ENCODE measurements at places on chromosomes 5 and 9.

DNA sequence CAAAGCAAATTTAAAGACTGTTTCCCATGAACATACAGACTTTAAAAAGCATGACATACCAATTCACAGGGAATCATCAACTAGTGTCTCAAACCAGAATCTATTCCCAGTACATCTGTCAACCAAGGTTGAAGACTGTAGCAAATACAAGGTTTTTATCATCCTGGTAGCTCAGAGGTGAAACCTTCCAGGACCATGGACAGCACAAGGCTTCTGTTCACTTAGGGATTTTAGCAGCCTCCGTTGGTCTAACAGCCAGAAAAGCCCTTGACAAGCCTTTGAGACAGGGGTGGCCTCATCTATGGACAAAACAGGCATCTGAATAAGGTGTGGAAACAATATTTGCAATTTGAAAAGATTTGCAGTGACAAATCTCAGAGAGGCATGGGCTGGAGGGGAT is 119.0 kb downstream of the TRIM32 start:
- peak; percentile 34 for DNase-seq

GRCh38 chr9:81264516-81264915 is 424.8 kb downstream of the TLE1 start:
- DNase-seq, result no peak

- peak; percentile 85 for DNase-seq
Measured at GRCh38 chr9:130433168-130433946, 11.4 kb upstream of the ASS1 start.

DNA sequence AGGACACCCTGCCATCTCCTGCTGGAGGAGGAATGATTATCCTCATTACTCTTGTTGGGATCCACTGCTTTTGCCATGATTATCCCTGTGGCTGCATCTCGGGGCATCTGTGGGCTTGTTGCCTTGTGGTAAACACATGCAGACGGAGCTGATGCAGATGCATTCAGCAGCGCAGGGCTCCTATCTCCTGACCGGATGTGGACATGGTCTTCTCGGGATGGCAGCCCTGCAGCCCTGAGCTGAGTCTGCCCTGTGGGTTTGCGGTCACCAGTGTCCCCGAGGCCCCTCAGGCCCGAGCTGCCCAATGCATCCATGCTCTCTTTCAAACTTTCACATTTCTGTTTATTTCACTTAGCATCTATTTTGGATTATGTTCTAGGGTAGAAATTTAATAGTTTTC is 250.4 kb upstream of the IRX1 start:
- no peak for DNase-seq

DNA sequence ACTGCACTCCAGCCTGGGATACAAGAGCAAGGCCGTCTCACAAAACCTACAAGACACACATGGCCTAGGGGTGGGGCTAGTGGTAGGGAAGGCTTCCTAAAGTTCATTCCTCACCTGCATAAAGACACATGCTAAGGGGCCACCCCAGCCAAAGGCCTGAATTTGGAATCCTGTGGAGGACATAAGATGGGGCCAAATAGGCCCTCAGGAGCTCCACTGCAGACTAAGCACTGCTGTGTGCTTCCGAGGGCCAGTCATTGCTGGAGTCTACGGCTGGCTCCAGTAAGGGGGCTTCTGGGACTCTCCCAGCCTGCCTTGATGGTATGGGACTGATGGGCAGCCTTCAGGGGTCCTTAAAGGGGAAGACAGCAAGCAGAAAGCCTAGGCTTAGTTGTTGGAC is 5.7 kb downstream of the NOP16 start:
- no peak for DNase-seq

- DNase-seq, result no peak
Measured at GRCh38 chr9:77710965-77711648, 63.0 kb upstream of the GNA14 start.

GRCh38 chr9:128150594-128151308 is 1.5 kb downstream of the LCN2 start:
- DNase-seq, result no peak

GRCh38 chr5:1054018-1054798 is 45.6 kb downstream of the NKD2 start:
- DNase-seq, result no peak

GRCh38 chr5:153624451-153624765 is 133.9 kb downstream of the GRIA1 start:
- no peak for DNase-seq

DNA sequence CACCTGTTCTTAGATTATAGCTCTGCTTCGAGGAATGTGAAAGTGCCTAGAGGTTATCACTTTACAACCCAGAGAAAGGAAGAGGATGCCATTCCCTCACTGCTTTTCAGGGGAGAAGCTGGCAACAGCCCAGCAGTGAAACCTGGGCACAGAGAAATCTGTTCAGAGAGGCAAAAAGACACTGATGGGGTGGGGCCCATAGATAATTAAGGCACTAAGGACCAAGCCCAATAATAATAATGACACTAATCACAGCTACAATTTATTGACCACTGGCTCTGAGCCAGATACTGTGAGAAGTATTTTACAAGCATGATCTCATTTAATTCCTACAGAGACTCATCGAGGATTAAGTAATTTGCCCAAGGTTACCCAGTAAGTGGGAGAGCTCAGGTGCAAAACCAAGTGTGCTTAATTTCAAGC is 168.3 kb downstream of the PIK3R1 start:
- no peak for DNase-seq

GRCh38 chr5:166493612-166494011 is 1797.8 kb upstream of the WWC1 start:
- no peak for DNase-seq

GRCh38 chr9:98365227-98365669 is 109.8 kb upstream of the TBC1D2 start:
- no peak for DNase-seq

GRCh38 chr5:35777358-35778087 is 79.2 kb upstream of the IL7R start:
- peak; percentile 57 for DNase-seq

DNA sequence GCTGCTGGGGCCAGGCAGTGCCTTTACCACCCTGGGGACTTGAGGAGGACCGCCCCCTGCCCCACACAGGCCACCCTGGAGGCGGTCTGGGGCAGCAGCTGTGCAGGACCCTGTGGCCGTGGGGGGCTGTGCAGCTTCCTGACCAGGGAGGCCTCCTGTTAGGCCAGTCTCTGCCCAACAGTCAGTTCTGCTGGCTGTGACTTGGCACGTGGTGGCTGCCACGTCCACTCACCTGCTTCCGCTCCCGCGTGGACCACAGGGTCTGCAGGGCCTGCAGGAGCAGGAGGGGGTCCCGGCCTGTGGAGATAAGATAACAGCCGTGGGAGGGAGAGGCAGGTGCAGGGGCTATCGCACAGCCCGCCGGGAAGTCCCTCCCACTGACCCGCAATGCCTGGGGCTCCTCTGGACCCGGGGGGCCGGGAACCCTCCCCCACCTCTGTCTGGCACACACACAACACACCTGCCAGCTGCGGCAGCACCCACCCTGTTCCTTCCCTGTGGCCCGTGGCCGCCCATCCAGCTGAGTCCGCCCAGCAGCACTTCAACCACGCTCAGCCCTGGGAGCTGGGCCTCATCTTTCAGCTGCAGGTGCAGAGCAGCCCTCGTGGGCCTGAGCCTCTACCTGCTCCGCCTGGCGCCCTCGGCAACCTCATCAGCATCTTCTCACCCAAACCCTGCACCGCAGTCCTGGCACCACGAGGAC is 39.7 kb downstream of the EXD3 start:
- DNase-seq, result no peak

- DNase-seq, result no peak
Measured at GRCh38 chr9:131179561-131180219, 54.3 kb downstream of the NUP214 start.

DNA sequence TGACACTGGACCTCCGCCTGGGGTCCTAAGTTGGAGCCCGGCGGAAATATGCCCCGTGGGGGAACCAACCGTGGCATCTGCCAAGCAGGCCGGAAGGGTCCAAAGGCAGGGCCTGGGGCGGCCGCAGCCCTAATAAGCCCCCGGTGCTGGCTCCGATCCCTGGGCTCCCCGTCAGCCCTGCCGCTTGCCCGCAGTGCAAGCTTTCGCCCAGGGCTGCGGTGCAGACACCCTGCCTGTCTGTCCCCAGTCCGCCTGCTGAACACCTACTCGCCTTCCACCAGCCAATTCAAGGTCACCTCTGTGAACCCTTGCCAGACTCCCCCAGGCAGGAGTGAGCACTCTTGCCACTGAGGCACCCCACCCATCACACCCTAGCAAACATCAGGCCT is 502 bp upstream of the PTGR1 start:
- DNase-seq, result no peak

DNA sequence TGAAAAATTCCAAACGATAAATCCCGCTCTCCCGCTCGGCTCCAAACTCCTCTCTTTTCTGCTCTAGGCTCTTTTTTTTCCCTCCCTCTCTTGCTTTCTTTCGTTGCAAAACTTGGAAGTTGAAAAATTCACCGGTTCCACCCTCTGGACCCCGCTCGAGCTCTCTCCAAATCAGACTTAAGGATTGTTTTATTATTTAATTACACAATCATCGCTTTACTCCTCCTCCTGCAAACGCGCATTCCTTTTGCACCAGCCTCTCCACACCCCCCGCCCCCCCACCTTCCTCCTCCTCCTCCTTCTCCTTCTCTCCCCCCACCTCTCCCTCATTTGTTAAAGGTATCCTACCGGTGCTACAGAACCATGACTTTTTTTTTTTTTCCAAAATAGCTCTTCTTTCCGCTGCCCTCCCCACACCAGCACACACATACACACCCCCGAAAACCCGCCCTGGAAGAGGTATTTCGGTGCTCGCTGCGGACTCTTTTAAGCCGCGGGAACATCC is 535 bp upstream of the NFIB start:
- DNase-seq, result peak; percentile 89

DNA sequence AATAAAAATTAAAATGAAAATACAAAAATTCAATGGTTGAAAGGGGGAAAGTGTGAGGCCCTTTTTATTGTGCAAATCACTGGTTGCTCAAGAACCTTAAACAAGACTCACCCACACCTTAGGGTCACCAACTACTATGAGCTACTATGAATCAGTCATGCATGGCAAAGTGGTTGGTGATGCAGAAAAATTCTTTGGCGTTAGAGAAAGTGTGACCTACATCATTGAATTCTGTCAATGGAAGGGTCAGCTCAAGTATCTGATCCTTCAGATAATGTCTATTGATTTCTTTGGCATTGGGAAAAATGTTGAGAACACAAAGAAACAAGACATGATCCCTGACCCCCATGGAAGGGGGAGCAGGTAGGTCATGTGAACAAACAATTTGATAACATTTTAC is 149.7 kb upstream of the ADCY2 start:
- no peak for DNase-seq

GRCh38 chr5:66249920-66250319 is 105.8 kb downstream of the SREK1 start:
- no peak for DNase-seq

DNA sequence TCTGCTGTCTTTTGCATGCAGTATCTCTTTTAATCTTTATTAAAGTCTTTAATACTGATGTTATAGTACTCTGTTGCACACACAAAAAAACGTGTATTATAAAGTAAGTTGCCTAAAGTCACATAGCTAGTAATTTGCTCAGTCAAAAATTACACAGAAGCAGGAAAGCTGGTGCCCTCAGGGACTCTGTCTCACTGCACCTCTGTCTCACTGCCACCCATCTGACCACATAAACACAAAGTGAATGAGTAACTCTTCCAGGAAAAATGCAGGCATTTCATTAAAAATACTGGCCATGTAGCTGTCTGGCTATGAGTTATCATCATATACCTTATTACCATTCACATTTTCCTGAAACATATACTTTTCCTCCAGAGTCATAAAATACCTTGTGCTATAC is 591.7 kb downstream of the CSNK1G3 start:
- DNase-seq, result no peak

DNA sequence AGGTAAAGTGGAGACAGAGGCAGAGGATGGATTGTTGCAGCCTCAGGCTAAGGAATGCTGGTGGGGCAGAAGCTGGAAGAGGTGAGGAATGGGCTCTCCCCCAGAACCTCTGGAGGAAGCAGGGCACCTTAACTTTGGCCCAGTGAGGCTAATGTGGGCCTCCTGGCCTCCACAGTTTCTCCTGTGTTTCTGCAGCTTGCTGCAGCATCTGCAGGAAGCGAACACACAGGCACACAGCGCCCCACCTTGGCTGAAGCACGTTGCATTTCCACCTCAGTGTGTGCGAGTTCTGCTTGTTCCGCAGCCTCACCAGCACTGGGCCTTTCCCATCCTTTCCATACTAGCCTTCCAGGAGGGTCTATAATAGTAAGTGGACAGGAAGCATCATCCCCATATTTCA is 27.2 kb upstream of the ASS1 start:
- DNase-seq, result no peak

- DNase-seq, result no peak
Measured at GRCh38 chr9:135297456-135298075, 182.0 kb upstream of the PPP1R26 start.

DNA sequence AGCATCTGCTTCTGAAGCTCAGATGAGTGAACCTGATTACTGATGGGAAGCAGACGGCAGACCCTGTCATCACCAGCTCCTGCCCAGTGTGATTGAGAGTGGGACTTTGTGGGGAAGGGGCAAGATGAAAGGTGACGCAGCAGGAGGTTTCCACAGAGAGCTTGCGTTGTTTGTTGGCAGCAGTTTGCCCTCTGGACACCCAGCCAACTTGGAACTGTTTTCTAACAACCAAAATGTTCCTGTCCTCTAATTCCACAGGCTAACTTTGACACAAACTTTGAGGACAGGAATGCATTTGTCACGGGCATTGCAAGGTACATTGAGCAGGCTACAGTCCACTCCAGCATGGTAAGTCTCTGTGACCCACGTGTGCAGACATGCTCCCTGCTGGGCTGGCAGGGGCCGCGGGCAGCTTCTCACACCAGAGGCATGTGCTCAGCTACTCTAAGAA is 20.9 kb downstream of the CYFIP2 start:
- DNase-seq, result no peak

GRCh38 chr5:115884704-115885103 is 43.0 kb downstream of the AP3S1 start:
- DNase-seq, result no peak

DNA sequence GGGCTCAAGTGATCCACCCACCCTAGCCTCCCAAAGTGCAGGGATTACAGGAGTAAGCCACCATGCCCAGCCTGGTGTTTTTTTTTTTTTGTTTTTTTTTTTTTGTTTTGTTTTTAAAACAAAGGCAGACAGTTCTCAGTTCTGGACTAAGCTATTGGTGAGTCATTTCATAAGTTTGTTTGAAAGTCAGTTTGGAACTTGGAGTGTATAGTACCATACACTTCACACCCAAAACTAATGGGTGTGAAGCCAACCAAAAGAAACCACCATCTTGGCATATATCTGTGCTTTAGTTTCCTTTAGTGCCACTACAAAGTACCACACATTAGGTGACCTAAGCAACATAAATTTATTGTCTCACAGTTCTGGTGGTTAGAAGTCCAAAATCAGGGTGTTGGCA is 13.4 kb downstream of the MAST4 start:
- no peak for DNase-seq

GRCh38 chr5:172153695-172154094 is 34.3 kb downstream of the STK10 start:
- no peak for DNase-seq

DNA sequence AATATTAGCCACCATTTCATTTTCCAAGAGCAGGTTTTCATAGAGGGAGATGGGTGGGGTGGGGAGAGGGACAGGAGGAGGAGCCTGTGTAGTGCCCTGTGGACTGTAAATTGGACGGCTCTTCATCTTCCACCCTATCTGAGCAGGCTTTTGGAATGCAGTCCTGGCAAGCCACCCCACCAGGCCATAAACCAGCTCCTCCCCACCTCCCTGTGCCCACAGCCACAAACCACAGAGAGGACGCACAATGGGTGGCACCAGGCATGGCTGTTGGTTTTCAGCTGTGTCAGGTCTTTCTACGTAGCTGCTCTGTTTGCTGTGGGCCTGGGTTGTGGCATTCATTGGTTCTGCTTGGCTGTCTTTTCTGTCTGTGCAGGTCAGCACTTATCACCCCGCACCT is 58.0 kb downstream of the PLAC8L1 start:
- DNase-seq, result no peak

Measured in HAP-1 (cell line).